ENCODE measurements at places on chromosomes 6 and 20.

GRCh38 chr6:11911538-11911937 lies 100.6 kb upstream of the HIVEP1 start:
- DNase-seq = no peak

DNA sequence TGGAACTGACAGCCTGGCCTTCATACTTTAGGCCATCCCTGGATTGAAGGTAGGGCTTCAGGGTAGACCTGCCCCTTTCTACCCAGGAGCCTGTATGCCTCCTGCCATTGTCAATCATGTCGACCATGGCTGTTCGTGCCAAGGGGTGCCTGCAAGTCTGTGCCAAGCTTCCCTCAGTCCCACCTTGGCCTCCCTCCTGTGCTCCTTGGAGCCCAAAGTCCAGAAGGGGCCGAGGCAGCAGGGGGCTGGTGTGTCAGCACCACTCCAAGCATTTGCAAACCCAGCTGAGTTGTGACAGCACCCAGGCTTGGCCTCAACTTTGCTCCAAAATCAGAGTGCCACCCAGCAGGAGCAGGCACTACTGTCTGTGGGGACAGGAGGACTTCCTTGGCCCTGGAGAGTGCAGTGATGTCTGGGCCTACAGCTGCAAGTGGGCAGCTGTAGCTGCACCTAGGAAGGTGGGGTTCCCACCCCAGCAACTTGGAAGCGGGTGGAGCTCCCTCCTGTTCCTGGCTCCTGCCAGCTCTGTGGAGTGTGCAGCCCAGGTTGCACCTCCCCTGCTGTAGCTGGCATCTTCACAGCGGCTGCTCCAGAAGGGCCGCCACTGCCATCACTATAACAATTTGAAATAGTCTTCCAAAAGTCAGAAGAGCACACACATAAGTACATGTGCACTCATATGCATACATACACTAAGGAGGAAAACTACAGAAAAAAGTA lies 1719.3 kb downstream of the HACE1 start:
- DNase-seq = no peak

DNA sequence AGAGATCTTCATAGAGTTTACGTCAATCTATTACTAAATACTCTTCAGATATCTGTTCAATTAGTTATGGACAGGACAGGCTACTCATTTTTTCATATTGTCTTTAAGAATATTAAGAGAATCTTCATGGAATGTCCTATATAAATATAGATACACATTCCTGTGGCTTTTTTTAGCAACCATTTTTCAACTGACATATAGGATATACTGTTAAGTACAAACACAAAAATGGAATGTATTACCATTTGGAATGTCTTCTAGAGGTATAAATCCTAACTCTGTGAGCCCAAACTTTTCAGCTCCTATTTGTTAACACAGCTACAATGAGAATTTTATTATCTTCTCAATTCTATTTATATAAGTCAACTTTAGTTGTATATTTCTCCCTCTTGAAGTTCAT lies 239.6 kb upstream of the DEFB112 start:
- no peak for DNase-seq

DNA sequence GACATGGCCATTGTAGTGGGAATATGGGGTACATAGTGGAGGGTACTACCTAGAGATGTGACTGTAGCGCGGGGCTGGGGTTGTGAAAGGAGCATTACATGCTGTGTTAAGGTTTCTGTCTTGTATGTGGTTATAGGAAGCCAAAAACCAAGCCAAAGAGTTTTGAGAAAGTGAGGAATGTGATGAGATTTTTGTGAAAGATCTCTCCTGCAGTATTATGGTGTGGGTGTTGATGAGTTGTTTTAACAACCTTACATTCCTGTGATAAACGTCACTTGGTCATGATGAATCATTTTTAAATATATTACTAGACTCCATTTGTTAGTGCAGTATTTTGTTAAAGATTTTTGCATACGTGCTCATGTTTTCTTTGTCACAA lies 48.9 kb downstream of the ZFAND3 start:
- DNase-seq = no peak

DNA sequence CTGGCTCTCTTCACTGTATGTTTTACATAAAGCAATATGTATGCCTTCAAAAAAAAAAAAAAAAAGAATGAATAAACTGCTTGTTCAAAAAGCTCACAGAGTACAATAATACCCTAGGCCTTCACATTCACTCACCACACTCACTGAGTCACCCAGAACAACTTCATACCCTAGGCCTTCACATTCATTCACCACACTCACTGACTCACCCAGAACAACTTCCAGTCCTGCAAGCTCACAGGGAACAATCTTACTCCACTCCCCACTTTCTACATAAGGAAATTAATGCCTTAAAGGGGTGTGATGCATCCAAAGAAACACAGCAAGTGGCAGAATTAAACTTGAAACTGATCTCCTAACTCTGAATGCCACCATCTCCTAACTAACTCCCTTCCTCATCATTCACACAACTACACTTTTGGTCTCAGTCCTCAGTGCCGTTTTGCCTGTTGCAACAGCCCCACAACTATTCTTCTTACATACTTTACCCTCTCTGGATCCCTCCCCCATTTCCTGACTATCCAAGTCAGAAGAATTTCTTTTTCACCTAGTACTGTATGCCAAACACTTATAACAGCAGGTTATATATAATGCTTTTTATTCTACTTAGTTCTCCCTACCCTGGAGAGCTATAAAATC lies 34.2 kb downstream of the NHSL1 start:
- no peak for DNase-seq

GRCh38 chr20:11993886-11994461 lies 76.3 kb downstream of the BTBD3 start:
- DNase-seq = no peak

DNA sequence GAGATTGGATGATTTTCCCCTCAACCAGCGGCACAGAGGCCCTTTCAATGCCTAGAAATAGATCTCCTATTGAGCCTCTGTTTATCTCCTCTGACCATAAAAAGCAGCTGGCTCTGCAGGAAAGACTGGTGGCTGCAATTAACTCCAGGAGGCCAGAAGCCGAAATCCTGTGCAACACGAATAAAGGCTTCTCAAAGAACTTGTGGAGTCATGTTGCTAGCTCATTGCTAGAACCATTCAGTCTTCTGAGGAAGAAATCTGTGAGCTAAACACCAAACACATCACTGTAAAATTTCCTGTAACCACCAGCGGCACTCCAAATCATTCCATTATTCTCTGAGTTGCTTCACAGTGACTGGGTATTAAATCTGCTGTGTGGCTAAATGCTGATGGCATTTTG lies 49.1 kb upstream of the TPD52L1 start:
- no peak for DNase-seq

- DNase-seq = no peak
Measured at GRCh38 chr6:105357165-105357564, 45.7 kb downstream of the PREP start.

- no peak for DNase-seq
Measured at GRCh38 chr6:169653691-169654090, 48.1 kb downstream of the WDR27 start.

DNA sequence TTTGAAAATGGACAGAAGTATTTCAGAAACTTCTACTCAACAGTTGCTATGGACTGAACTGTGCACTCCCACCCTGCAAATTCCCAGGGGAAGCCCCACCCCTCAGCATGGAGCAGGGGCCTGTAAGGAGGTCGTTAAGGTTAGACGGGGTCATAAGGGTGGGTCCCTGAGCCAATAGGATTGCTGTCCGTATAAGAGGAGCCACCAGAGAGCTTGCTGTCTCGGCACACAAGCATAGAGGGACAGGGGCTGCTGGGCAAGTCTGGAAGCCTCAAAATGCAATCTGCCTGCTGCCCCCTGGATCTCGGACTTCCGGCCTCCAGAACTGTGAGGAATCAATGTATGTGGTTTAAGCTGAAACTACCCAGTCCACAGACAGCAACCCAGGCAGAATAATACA lies 37.4 kb upstream of the AFDN start:
- DNase-seq = no peak

GRCh38 chr6:163226181-163226835 lies 188.2 kb upstream of the QKI start:
- DNase-seq = no peak

DNA sequence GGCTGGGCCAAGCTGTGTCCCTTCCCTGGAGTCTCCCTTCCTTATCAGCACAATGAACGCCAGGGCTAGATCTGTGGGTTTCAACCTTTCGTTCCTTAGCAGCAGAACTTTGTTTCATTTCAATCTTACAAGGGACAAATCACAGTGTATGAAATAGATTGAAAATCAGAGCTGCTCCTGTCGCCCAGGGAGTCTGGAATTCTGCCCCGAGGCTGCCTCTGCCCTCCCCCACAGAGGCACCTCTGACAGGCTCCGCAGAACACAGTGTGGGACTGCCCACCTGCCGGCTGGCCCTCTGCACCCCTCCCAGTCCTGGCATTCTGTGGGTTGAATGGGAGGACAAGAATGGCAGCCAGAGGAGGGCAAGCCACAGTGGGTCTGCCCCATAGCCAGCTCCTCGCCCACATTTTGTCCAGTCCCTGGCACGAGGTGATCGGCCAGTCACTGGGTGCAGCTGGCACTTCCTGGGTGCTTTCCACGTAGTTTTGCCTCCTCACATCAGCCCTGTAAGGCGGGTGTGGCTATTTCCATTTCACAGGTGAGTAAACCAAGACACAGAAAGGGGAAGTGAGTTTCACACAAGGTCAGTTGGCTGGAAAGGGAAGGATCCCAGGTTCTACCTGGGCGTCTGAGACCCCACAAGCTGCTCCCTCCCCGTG lies 26.1 kb downstream of the MANBAL start:
- DNase-seq = no peak

GRCh38 chr20:55269913-55270312 lies 735.4 kb downstream of the CBLN4 start:
- DNase-seq = no peak

- DNase-seq = no peak
Measured at GRCh38 chr6:119322034-119322433, 27.5 kb downstream of the MAN1A1 start.

DNA sequence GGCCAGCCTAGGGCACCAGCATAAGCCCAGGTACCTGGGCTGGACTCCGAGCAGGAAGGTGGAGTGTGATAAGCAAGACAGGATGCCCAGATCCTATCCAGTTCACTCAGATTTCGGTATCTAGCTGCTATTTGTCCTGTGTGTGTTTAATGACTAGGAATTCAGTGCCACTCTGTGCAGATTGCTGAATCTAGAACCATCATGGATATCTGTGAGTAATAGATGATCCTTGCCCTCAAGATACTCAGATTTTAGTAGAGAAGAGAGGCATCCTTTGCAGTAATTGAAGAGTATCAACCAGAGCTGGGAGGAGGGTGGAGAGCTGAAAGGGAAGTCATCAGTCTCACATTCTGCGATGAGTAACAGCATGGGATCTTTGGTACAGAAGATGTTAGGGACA lies 155.0 kb upstream of the ARID1B start:
- DNase-seq = no peak

- no peak for DNase-seq
Measured at GRCh38 chr6:53833155-53833554, 38.4 kb downstream of the LRRC1 start.

GRCh38 chr20:32396646-32397160 lies 38.6 kb downstream of the ASXL1 start:
- DNase-seq = no peak

GRCh38 chr6:35093118-35093445 lies 48.1 kb downstream of the TCP11 start:
- no peak for DNase-seq

- DNase-seq = no peak
Measured at GRCh38 chr6:11631539-11631938, 94.0 kb downstream of the TMEM170B start.

DNA sequence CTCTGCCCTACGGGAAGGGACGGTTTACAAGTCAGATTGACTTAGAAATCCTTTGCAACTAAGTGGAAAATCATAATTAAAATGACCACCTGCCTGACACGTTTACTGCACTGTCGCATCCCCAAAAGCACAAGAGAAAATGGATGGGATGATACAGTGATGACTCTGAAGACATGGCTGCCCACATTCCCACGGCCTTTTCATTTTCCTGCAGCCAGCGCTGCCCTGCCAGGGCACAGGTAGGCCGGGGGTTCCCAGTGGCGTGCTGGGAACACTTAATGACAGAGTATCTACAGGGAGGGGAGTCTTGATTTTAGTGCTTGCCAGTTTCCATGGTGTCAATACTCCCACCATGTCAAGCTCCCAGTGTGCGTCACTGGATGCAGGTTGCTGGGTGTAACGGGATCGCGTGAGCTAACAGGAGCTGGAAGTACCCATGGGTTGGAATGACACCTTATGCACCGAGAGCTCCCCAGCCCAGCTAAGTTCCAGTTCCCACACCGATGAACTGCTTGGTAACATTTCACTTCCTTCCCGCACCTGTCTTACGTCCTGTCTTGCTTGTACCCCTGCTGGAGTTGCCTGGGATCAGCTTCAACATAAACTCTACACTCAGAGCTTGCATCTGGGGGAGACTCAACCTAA lies 129.0 kb downstream of the ANKRD60 start:
- no peak for DNase-seq

DNA sequence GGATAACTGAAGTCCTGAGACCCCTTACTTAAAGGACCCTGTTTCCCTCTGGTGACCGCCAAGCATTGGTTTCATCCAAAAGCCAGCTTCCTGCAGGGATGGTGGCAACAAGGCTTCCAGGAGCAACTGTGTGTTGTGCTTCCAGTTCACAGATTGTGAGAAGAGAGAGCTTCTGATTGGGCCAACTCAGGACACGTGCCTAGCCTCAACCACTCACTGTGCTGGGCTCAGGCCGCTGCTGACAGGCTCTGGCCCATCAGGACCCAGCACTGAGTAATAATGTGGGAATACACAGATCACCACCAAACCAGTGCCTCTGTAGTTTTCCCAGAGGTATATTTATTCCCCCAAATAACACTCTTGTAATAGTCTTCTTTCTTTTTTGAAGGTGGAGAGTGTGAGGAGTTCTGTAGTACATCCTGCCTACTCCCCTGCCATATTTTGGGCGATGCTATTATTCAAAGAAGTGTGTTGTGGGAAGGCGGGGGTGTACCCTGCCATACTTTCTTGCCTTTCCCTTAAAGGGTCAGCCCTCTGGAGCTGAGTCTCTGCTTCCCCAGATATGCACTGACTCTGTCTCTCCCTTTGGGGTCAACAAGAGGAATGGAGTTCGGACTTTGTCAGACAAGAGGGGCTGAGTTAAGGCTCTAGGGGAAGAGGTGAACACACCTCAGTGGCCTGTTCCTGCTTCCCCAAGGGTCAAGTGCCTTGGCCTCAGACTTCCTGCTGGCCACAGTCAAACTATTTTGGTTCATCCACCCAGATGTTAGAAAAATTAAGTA lies 23.2 kb downstream of the PPP1R16B start:
- no peak for DNase-seq

DNA sequence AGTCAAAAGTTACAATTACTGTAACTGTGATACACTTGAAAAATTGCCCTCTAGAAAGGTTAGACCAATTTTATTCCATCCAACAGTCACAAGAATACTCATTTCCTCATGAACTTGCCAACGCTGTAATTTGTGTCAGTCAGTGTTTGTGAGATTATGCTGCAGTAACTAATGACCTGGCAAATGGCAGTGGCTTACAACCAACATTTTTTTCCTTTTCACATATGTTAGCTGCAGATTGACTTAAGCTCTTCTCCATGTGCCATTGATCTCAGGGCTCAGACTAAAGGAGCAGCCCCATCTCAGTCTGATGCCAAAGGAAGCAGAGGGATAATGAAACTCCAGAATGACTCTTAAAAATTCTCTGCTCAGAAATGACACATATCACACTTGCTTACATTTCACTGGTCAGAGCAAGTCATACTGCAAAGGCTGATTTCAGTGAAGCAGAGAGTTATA lies 92.3 kb upstream of the ELOVL5 start:
- no peak for DNase-seq

Data from stimulated activated CD8-positive, alpha-beta memory T cell treated with anti-CD3 and anti-CD28 coated beads, Interleukin-2, amount 100 ng/mL, for 1 hour (primary cell).